ENCODE measurements at places on chromosomes 4 and X. TPM values are rescaled to one million over a fixed set of nuclear protein-coding genes. Genes with fewer than 3 reads are reported as not detected.

Gene NDNF
- not detected for total RNA-seq

Gene IL9R
- 0.10 TPM for total RNA-seq

Gene BMX
- 119 TPM for total RNA-seq

Gene ZNF185
- 0.65 TPM for total RNA-seq

Gene CT45A1
- not detected for total RNA-seq

Gene MAGEA1
- total RNA-seq: not detected

Gene PAGE1
- not detected for total RNA-seq

Gene NUDT11
- total RNA-seq: 2.4 TPM

Gene HPGDS
- total RNA-seq: not detected

Gene DUSP21
- total RNA-seq: not detected

Gene MAGEB1
- not detected for total RNA-seq

Gene TCEANC
- total RNA-seq: 2.2 TPM

Gene LINC00632
- under 0.01 TPM for total RNA-seq

Gene SPARCL1
- total RNA-seq: 3.6 TPM

Gene TCEAL4
- total RNA-seq: 29.0 TPM

All from vein endothelial cell (primary cell).